Activated T-helper 1 cell treated with Interleukin-2 at 50 U/mL for 16 hours (primary cell): ENCODE measurements at places on chromosomes 12 and 14.

GRCh38 chr14:63405715-63406114 lies 87.0 kb upstream of the GPHB5 start:
- no peak for DNase-seq

GRCh38 chr12:447141-447540 lies 12.6 kb upstream of the B4GALNT3 start:
- no peak for DNase-seq

- no peak for DNase-seq
These were observed 31.2 kb downstream of the GSC start for GRCh38 chr14:94738751-94739150.

- no peak for DNase-seq
These were observed 64.1 kb downstream of the E2F7 start for GRCh38 chr12:77001276-77001675.

DNA sequence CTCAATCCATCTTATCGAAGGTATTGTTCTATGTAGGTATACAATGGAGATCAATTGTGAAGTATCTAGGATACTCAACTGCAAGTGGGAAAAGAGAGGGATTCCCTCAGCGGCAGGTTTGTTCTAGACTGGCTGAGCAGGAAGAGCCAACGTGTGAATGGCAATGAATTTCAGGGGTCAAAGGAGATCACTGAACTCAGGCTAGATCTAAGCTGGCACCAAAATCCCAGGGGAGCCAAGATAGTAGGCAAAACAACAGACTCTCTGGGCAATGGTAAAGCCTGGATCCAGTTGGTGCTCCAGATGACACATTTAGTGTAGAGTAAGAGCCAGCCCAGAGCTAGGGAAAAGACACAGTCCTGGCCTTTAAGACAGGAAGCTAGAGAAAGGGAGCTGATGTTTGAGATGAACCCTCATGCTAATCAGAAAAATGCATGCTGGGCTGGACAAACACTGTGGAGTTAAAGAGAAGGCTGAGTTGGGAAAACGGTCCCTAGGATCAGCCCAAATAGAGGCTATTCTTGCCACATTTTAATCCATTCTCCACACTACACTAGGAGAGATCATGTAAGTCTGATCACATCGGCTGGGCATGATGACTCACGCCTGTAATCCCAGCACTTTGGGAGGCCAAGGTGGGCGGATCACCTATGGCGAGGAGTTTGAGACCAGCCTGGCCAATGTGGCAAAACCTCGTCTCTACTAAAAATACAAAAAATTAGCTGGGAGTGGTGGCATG lies 45.6 kb downstream of the EFCAB11 start:
- DNase-seq = no peak

DNA sequence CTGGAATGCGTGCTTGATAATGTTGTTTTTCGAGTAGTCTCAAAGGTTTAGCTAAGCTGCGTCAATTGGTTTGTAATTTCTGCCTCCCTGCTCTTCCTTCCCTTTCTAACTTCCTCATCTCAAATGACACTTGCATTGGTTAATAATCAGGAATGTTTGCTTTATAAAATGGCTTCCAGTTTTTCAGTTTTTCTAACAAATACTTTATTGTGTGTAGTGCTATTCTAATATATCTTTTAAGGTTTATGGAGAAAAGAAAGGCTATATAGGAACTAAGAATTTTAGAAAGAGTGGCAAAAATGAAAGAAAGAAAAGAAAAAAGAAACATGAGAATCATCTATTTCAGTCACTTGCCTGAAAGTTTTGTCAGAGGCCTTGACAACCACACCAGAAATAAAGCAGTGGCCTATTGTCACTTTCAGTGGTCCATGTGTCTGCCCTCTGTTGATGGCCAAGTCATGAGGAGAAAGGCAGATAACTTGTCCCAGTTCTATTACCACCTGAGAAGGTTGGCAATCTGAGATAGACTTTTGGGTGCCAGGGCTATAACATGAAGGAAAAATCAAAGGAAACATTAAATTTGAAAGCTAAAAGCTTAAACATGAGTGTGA lies 221.9 kb upstream of the KITLG start:
- DNase-seq = no peak

DNA sequence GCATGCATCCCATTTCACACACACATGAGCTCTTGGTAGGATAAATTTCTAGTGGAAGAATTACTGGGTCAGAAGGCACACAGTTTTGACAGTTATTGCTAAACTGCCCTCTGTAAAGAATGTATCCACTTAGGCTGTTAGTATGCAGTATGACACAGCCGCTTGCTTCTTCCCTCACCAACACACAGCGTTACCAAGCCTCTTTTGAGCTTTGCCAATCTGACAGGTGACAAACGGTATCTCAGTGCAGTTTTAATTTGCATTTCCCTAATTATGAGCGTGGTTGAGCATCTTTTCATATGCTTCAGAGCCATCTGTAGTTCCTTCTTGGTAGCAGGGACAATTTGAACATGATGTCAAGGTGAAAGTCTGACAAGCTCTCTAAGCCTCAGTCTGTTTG lies 42.9 kb downstream of the HRK start:
- no peak for DNase-seq

- no peak for DNase-seq
These were observed 108.1 kb downstream of the DENND5B start for GRCh38 chr12:31482816-31483215.

DNA sequence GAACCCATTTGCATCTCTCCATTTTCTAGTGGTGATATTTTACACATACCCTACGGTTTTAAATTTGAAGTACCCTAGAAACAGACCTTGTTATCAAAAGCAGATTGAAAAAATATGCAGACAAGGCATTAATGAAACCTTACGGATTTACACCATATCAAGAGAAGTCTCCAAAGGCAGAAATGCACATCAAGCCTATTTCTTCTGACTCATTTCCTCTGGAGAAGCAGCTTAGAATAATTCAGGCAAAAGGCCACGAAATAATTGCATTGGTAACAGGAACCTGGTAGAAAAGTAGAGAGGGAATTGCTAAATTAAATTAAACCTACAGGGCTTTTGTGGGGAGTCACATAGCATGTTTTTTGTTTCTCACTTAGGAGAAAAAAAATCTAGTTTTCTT lies 34.7 kb downstream of the KICS2 start:
- DNase-seq = no peak

GRCh38 chr12:13472690-13473089 lies 276.2 kb downstream of the EMP1 start:
- no peak for DNase-seq

- no peak for DNase-seq
These were observed 1.0 kb upstream of the ERC1 start for GRCh38 chr12:989751-990660.

- no peak for DNase-seq
These were observed 13.2 kb downstream of the RTRAF start for GRCh38 chr14:52002542-52002941.

DNA sequence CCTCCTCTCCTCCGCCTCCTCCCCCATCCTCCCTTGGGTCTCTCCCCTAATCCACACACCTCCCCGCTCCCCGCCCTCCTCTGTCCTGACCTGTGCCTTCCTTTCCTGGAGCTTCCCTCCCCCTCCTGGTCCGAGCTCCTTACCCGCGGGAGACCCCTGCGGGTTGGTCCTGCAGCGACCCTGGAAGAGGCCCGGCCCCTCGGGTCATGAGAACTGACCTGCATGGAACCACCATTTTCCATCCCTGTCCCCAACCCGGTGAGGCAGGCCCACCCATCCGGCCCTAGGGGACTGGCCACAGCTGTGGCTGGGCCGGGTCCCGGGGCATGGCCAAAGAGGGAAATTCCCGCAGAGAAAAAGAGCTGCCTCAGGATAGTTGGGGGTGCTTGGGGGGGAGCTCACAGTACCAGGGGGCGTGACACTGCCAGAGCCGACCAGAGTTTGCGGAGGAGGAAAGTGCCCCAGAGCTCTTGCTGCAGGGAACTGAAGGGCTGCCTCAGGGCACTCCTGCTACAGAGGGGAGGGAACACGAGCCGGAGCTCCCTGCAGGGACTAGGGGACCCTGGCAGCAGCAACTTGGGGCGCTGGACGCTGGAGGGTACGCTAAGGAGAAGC lies 613 bp downstream of the ARHGEF40 start:
- no peak for DNase-seq

- no peak for DNase-seq
These were observed 28.6 kb downstream of the KCNA5 start for GRCh38 chr12:5072311-5072710.

DNA sequence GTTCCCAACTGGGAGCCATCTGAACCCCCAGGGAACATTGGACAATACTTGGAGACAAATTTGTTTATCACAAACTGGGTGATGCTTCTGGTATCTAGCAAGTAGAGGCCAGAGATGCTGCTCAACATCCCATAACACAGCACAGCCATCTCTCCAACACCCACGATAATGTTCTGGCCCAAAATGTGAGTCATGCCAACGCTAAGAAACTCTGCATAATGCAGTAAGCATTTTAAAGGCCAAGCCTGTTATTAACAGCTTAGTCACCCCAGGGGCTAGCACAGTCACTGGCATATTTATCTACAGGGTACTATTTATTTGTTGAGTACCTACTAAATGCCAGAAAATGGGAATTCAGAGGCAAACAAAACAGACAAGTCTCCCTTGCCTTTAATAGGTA lies 873.1 kb upstream of the TMEM132C start:
- DNase-seq = no peak

GRCh38 chr14:56774503-56774902 lies 35.8 kb downstream of the OTX2 start:
- DNase-seq = no peak

DNA sequence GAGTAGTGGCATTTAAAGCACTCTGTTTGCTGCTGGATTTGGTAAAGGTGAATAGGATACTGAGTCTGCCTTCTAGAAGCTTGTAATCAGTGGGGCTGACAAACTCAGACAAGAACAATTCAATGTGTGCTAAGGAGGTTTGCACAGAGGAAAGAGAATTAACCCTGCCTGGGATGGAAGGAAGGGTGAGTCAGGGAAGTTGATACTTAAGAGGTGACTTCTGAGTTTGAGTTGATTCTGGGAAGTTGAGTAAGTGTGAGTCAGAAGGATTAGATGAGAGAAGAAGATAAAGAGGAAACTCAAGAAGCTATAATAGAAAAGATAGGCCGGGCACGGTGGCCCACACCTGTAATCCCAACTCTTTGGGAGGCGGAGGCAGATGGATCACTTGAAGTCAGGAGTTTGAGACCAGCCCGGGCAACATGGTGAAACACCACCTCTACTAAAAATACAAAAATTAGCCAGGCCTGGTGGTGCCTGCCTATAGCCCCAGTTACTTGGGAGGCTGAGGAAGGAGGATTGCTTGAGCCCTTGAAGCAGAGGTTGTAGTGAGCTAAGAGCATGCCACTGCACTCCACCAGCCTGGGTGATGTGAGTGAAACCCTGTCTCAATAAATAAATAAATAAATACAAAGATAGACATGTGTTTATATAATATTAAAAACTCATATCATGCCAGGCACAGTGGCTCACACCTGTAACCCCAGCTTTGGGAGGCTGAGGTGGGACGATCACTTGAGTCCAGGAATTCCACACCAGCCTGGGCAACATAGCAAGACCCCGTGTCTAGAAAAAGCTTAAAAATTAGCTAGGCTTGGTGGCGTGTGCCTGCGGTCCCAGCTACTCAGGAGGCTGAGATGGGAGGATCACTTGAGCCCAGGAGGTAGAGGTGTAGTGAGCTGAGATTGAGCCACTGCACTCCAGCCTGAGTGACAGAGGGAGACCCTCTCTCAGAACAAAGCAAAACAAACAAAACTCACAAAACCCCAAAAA lies 126.8 kb upstream of the CPM start:
- DNase-seq = no peak

- no peak for DNase-seq
These were observed at the start of gene AVPR1A for GRCh38 chr12:63150713-63151622. AVPR1A (minus strand) TSS chr12:63151201; CDS start chr12:63150836, 365 bp downstream.

GRCh38 chr12:65362234-65363031 lies 84.0 kb downstream of the MSRB3 start:
- no peak for DNase-seq

- no peak for DNase-seq
These were observed 19.5 kb downstream of the ARL6IP4 start for GRCh38 chr12:122999986-123000420.
